ENCODE measurements at places on chromosomes 11 and 22.

DNA sequence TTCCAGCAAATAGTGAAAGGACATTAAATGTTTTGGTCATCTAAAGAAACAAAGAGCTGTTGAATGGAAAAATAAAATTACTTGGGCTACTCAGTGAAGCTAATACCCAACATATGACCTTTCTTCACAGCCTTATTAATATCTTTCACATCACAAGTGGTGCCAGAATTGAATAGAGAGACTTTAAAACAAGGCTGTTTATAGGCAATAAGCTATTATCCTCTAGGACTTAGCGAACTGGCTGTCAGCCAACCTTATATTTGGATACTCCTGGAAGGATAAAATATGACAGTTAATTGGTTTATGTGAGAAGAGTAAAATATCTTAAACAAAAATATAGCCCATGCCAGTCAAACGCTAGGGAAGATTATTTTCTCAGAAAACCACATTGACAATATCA lies 225.5 kb upstream of the BLID start:
- DNase-seq, result no peak

- no peak for DNase-seq
Measured at GRCh38 chr11:57085611-57086010, 96.1 kb upstream of the LRRC55 start.

DNA sequence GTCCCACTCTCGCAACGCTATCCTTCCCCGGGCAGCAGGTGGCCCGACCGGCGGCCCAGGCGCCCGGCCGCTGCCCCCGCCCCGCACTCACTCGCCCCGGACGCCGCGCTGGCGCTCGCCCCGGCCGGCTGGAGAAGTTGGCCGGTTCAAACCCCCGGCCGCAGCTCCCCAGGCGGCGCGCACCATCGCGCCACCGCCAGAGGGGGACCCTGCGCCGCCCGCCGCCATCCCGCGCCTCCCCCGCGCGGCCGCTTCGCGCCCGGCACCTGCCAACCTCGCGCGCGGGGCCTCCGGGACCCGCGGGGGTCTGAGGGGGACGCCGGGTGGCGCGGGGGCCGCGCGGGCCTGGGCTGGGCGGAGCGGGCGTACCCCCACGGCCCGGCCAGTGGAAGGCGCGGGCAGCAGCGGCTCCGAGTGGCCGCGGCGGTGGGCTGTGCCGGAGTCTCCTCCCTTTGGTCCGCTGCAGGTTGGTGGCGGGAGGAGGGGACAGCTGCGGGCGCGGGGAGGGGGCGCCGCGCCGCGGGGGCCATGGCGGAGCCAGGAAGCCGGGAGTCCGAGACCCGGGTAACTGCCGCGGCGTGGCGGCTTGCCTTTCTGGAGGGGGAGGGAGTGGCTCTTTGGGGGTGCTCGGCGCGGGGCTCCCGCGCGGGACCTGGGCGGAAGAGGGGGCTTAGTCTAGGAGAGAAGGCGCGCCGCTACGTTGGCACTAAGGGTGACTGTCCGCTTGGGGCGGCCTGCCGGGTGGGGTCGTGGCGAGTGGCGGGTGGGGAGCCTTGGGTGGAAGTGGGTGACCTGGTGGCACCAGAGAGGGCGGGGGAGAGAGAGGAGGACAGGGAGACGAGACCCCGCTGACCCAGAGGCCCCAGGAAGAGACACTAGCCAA lies at the start of the genes MPST and TST:
Gene MPST, plus strand, starts transcription at position 434 of the 883 bp plus-strand sequence. Its CDS starts 95 bp downstream, at position 529.
Gene TST, minus strand, starts transcription at position 139 of the 883 bp plus-strand sequence. CDS start 715 bp downstream, outside the sequence.
- DNase-seq, result no peak

- DNase-seq, result no peak
Measured at GRCh38 chr11:105609341-105609781, 512 bp upstream of the GRIA4 start.

- DNase-seq, result no peak
Measured at GRCh38 chr11:121132211-121132976, 31.4 kb downstream of the TECTA start.

All from stimulated activated CD4-positive, alpha-beta T cell treated with anti-CD3 and anti-CD28 coated beads, Interleukin-15, amount 100 ng/mL, for 1 hour (primary cell).